CD4-positive, alpha-beta T cell treated with Interleukin-12 subunit alpha and Interleukin-12 subunit beta, for 1 hour (primary cell): ENCODE measurements at places on chromosomes 2 and 18.

GRCh38 chr2:86790676-86791572, at the start of gene CD8A:
Gene CD8A (minus strand): TSS chr2:86790913. CDS start chr2:86790825, 88 bp downstream.
- peak; percentile 73 for DNase-seq

GRCh38 chr2:100801402-100801801, 18.5 kb upstream of the NPAS2 start:
- no peak for DNase-seq

GRCh38 chr2:4340536-4340935, 637.2 kb downstream of the DCDC2C start:
- no peak for DNase-seq

GRCh38 chr2:26148501-26148900, 24.4 kb upstream of the GAREM2 start:
- DNase-seq: no peak

- no peak for DNase-seq
These were observed 26.2 kb downstream of the NCAPH start for GRCh38 chr2:96361751-96362150.

DNA sequence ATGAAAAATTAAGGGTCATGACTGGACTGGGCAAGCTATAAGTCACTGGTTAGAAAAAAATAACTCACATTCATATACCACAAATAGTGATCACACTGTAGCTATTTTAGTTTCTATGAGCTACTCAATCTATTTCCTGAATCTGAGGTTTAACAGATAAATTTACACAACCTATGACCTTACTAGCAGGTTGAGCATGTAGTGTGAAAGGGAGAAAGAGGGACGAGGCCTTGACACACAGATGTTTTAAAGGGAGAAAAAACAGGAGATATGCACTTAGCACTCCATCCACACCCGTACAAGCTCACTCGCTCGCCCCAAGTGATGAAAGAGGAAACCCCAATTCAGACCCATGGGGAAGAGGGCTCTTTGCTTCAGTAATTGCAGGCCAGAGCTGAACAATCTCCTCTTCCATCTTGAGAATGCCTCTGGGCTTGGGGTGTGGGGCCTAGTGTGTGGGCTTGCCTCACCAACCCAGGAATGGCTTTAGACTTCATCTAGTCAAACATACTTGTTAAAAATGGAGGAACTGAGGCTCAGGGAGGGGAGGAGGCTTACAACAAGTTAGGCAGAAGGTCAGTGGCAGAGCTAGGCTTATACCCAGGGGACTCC, 10.7 kb downstream of the CYRIA start:
- no peak for DNase-seq

DNA sequence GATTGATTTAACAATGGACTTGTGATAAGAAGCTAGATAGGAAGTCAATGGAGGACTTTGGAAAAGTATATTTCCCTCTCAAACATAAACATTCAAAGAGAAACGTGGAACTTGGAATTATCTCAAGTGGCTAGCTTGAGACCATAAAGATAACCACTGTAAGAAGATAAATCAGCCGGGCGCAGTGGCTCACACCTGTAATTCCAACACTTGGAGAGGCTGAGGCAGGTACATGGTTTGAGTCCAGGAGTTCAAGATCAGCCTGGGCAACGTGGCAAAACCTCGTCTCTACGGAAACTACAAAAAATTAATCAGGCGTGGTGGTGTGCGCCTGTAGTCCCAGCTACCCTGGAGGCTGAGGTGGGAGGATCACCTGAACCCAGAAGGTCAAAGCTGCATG, 405.9 kb upstream of the ACVR2A start:
- no peak for DNase-seq

DNA sequence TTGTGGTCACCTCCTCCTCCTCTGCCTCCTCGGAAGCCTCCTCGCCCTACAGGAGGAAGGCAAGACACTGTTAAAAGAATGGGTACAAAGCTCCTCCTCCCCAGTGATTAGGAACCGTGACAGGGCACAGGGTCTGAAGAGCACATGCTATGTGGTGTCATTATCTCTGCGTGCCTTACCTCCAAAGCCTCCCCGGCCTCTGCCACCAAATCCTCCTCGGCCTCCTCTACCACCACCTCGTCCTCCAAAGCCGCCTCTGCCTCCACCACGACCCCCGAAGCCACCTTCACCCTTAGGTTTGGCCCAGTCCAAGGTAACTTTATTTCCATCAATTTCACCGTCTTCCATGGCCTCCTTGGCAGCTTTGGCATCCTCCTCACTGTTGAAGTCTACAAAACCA, 9.1 kb downstream of the NCL start:
- no peak for DNase-seq

DNA sequence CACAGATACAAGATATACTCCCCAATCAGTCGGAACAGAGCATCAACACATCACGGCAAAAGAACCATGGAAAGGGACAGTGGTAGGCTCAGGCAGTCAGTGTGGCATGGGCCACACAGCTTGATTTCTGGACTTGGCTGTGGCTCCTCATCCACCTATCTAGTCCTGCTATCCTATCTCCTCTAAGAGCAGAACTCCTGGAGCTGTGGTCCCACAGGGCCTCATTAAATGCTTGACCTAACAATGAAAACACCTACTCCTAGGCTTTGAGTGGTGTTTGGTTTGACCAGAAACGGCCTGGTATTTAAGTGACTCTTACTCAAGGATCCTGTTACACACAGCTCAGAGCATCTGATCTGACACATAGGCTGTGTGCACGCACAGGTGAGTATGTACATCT, 33.6 kb upstream of the SMAD2 start:
- DNase-seq: no peak

DNA sequence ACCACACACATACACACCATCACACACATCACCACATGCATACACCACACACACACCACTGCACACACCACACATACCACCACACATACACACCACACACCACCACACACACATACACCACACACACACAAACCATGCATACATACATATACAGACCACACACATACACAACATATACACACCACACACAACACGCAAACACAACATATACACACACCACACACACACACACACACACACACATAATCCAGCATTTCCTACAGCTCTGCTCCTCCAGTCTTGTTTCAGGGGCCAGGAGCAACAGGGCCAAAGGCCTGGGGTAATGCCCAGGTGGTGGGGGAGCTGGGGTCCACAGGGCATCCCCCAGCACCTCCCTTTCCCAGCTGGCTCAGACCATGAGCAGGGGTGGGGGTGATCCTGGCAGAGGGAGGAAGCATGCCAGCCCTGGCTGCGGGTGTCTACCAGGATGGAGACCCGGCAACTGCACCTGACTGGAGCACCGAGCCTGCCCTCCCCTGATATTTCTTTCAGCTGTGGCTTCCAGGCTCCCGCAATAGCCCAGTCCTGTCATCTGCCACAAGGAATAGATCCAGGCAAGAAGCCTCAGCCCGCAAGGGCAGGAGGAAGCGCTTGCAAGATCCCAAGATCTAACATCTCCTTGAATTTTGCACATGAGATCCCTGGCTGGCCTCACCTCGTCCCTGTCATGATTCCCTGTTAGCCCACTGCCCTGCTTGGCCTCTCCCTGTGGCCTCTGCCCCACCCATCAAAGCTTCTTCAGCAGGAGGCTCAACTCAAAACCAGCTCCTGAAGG, 196.9 kb downstream of the TNS1 start:
- DNase-seq: no peak

- no peak for DNase-seq
These were observed 24.5 kb downstream of the SRBD1 start for GRCh38 chr2:45586600-45586999.

DNA sequence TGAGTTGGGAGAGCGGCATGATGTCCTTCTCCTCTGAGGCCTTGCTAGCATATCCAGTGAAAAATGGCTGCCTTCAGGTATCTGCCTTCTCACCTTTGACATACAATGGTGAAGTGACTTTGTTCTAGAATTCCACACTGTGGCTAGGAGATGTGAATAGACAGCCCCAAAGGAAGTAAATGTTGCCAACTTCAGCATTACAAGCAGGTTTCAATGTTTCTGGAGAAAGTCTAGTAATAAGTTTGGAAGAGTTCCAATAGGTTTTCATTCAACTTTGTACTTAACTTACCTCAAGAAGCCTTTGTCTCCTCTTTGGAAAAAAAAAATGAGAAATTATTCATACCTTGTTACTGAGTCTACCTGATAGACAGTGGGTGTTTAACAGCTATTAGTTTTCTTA, 421.3 kb upstream of the MMADHC start:
- DNase-seq: no peak

- DNase-seq: no peak
These were observed 5.6 kb downstream of the WNT10A start for GRCh38 chr2:218885981-218886947.

- DNase-seq: no peak
These were observed 180.8 kb upstream of the MGAT5 start for GRCh38 chr2:134073023-134073422.

GRCh38 chr2:84779781-84780180, 101.1 kb downstream of the TRABD2A start:
- no peak for DNase-seq

GRCh38 chr2:60490848-60491247, 62.6 kb downstream of the BCL11A start:
- no peak for DNase-seq

DNA sequence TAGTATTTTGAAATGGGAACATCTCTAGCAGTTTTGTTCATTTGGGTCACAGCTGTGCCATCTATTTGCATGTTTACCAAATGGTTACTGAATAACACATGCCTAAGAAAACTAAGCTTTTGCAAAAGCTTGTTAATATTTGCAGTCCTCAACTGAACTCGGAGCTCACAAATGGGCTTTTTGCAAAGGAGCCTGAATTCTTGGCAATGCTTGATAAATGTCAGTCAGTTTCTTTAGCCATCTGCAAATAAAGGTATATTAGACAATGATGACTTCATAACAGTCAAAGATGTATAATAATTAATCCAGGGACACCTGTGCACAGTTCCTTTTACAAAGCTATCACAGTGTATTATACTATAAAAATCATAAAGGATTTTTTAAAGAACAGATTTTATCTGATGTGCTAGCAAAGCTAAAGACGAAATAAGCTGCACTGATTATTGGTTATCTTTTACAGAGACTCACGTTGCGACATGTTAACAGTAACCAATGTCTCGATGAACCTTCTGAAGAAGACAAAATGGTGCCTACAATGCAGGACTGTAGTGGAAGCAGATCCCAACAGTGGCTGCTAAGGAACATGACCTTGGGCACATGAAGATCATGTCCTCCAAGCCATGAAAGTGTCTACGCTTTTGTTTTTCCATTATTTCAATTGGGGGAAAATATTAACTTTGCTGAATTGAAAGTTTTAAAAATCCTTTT, 248.4 kb upstream of the KCNJ3 start:
- DNase-seq: no peak

- no peak for DNase-seq
These were observed 1730.8 kb upstream of the CELF4 start for GRCh38 chr18:39296293-39296888.

GRCh38 chr2:218895759-218896500, 15.3 kb downstream of the WNT10A start:
- DNase-seq: peak; percentile 17

DNA sequence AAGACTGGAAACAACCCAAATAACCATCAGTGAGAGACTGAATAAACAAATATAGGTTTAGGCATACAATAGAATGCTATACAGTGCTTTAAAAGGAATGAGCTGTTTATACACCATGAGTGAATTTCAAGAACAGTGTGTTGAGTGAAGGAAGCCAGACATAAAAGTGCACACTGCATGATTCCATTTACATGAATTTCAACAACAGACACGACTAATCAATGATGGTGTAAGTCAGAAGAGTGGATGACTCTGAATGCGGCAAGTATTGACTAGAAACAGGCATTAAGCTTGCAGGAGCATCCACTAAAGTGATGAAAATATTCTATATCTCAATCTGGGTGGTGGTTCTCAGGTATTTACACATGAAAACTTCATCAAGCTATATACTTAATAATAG, 142.7 kb upstream of the SLC39A10 start:
- no peak for DNase-seq

- peak; percentile 20 for DNase-seq
These were observed 29.7 kb downstream of the CCDC141 start for GRCh38 chr2:179020156-179020750.

GRCh38 chr18:42038936-42039335, 83.9 kb downstream of the PIK3C3 start:
- no peak for DNase-seq

DNA sequence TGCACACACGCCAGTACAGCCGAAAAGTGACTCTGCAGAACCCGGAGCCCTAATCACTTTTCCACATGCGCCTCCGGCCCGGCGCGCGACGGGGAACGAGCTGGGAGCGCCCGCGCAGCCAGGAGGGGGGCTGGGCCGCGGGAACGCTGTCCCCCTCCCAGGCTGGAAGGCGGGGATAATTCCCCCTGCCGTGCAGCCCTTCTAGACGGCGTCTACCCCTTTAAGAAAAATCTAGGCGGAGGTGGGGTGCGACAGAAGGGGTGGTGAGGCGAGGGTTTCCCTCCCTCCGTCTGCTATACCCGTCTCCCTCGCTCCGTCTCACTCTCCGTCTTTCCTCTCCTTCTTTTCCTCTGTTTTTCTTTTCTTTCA, 2.4 kb downstream of the CYP26B1 start:
- no peak for DNase-seq

GRCh38 chr2:240902615-240903041, 3.5 kb upstream of the CROCC2 start:
- DNase-seq: no peak

- DNase-seq: no peak
These were observed 17.8 kb downstream of the TCF7L1 start for GRCh38 chr2:85151026-85151425.

GRCh38 chr18:58891776-58892175, 27.1 kb downstream of the ZNF532 start:
- no peak for DNase-seq
